MG63 (cell line): ENCODE measurements at places on chromosomes 2 and 18.

GRCh38 chr2:42077343-42077742 is 29.5 kb downstream of the PKDCC start:
- no peak for DNase-seq

DNA sequence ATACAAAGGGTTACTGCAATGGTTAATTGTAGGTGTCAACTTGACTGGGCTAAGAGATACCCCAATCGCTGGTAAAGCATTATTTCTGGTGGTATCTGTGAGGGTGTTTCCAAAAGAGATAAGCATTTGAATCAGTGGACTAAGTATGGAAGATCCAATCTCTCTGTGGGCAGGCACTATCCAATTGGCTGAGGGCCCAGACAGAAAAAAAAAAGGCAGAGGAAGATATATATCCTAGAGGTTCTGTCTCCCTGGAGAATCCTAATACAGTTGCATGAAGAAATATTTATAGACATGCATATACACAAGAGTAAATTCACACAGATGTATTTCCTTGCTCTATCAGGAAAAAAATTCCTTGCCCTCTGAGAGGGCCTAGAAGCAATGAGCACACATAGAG is 43.9 kb downstream of the TBC1D8 start:
- DNase-seq: no peak

DNA sequence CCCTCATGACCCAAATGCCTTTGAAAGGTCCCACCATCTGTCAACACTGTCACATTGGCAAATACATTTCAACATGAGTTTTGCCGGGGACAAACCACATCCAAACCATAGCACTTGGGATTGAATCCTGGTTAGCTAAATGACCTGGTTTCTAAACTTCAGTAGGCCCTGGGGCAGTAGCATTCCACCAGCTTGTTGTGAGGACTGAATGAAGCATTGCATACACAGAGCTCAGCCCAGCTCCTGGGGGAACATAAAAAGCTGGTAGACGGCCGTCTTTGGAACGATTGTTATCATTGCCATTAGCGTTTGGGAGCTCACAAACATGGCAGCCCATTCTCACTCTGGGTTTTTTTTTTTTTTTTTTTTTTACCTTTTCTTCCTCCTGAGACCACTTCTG is 57.5 kb upstream of the CXCR4 start:
- no peak for DNase-seq

DNA sequence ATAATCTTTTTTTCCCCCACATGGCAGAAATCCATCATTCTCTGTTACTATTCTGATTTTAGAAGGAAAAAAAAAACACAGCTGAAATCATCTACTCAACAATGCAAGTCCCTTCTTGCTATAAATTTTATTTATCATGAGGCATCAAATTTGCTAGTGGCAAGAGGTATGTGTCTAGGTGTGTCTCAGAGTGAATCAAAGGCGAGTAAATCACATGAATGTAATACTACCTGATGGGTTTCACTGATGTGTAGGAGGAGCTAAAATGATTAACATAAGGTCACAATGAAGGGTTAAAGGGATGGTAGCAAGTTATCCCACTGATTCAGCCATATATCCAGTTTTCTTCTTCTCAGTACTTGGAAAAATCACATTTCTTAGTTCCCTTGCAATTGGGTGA is 24.5 kb upstream of the PELI1 start:
- DNase-seq: no peak

- no peak for DNase-seq
Measured at GRCh38 chr2:107936433-107937359, 49.6 kb upstream of the SLC5A7 start.

GRCh38 chr2:31254237-31255203 is 20.6 kb downstream of the EHD3 start:
- no peak for DNase-seq

DNA sequence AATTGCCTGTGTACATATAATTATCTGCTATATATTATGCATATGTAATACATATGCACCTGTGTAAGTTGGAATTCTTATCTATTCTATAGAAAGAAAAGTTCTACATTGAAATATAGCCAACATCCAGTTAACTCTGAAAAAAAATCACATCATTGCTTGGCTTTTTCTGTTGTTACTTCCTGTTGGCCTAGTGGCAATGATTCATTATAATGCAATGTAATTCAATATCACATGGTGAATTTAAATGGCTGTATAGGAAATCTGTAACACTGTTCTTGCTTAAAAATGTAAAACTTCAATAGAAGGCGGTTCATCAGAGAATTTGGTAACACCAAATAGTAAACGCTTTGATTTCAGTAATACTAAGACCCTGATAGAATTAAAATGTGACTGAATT is 44.5 kb upstream of the MAP4K3 start:
- DNase-seq: no peak

DNA sequence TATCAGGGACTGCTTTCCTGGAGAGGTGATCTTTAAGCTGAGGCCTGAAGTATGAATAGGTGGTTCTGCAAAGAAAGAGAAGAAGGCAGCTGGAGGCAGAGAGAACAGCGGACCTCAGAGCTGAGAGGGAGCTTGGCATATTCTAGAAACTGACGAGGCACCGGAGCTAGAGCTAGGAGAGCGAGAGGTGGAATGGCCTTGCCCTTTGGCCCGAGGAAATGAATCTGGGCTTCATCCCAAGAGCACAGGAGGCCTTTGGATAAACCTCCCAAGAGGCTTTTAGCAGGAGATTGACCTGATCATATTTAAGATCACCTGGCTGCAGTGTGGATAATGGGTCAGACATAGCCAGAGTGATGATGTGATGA is 7.9 kb downstream of the DYSF start:
- DNase-seq: no peak

- DNase-seq: no peak
Measured at GRCh38 chr2:134737671-134738070, 18.9 kb upstream of the TMEM163 start.

DNA sequence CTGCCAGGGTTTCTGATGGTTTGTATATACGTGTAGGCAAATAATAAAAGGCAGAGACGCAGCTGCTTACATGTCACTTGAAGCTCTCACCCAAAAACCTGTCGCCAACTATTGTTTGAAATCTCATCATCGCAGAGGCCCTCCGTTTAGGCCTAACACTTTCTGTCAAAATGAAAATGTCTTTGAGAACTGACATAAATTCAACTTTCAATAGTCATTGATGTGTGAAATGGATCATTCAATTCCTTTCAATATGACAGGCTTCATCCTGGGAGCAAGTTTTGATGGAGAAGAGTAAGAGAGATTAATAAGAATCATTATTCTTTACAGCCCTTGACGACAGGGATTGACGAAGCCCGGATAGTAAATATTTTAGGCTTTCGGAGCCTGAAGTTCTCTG is 2.7 kb downstream of the ACTG2 start:
- no peak for DNase-seq

- peak; percentile 30 for DNase-seq
Measured at GRCh38 chr2:23377771-23378170, 7.2 kb upstream of the KLHL29 start.
